Calu3 (cell line): ENCODE measurements at places on chromosomes 16 and 17. TPM values are rescaled to one million over a fixed set of nuclear protein-coding genes. Genes with fewer than 3 reads are reported as not detected.

DNA sequence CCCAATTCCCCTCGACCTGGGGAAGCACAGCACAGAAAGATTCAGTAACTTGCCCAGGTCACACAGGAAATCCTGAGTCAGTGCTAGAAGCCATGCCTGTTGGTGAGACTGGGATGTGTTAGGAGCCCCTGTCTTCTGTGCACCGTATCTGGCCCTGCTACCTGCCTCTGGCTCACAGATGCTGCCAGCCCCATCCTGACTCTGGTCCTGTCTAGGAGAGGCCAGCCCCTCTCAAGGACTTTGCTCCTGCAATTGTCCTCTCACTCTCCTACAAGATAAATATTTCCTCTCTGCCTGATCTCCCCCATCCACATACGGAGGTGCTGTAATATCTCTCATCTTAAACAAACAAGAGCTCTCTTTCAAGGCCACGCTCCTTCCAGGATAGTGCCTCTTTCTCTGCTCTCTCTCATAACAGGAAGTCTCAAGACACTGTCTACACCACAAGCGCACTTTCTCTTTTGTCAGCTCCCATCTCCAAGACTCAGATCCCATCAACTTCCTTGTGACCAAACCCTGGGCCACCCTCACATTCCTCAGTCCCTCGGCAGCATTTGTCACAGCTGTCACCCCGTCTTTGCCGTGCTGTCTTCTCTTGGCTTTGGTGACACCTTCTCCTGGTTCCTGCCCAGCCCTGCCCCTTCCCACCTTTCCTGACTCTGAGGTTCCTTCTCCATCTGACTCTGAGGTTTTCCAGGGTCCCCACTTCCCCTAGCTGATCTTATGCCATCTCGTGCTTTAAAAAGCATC, 1.9 kb downstream of the SLC13A2 start:
- H3K4me3 ChIP-seq = no peak overlapping the region
- peaks cover 14% of the 10 kb centered on the region for H3K4me1 ChIP-seq
- DNase-seq = no peak
- H3K27me3 ChIP-seq = peaks cover 62% of the 10 kb centered on the region

DNA sequence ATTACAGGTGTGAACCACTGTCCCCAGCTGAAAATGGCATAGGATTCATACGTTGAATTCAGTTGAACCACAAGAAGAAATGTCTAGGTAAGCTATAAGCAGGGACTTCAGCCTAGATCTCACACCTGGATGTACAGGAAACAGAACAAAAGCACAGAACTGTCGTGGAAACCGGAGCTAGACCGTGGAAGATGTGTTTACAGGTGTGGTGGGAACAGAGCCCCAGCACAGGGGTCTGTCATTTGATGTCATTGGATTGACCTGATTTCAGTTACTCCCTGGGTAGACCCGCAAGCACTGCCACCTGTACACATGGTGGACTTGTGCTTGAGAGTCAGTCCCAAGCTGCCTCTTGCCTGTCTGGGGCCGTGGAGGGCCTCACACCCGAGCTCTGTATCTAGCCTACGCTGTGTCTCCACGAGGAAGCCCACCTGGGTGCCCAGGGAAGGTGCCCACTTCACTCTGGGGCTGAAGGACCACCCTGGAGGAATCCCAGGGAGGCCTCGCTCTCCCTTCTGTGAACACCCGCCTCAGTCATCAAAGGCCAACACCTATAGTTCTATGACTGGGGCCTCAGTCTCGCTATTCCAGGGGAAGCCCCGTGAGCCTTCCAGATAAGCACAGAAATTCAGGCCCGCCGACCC, 32.2 kb upstream of the MLKL start:
- H3K27me3 ChIP-seq = no peaks in the 10 kb centered on the region
- H3K4me3 ChIP-seq = no peak overlapping the region
- no peak overlapping the region for H3K27ac ChIP-seq
- no peak for DNase-seq

- H3K4me3 ChIP-seq = no peak overlapping the region
- no peaks in the 10 kb centered on the region for H3K27me3 ChIP-seq
- DNase-seq = no peak
- H3K36me3 ChIP-seq = no peaks in the 10 kb centered on the region
These were observed 468.8 kb upstream of the KIF2B start for GRCh38 chr17:53353919-53354351.

GRCh38 chr16:79593074-79593531, 7.4 kb downstream of the MAF start:
- H3K27ac ChIP-seq = no peak overlapping the region
- DNase-seq = no peak
- H3K4me3 ChIP-seq = no peak overlapping the region
- peaks cover 54% of the 10 kb centered on the region for H3K27me3 ChIP-seq
- peaks cover 3% of the 10 kb centered on the region for H3K36me3 ChIP-seq

DNA sequence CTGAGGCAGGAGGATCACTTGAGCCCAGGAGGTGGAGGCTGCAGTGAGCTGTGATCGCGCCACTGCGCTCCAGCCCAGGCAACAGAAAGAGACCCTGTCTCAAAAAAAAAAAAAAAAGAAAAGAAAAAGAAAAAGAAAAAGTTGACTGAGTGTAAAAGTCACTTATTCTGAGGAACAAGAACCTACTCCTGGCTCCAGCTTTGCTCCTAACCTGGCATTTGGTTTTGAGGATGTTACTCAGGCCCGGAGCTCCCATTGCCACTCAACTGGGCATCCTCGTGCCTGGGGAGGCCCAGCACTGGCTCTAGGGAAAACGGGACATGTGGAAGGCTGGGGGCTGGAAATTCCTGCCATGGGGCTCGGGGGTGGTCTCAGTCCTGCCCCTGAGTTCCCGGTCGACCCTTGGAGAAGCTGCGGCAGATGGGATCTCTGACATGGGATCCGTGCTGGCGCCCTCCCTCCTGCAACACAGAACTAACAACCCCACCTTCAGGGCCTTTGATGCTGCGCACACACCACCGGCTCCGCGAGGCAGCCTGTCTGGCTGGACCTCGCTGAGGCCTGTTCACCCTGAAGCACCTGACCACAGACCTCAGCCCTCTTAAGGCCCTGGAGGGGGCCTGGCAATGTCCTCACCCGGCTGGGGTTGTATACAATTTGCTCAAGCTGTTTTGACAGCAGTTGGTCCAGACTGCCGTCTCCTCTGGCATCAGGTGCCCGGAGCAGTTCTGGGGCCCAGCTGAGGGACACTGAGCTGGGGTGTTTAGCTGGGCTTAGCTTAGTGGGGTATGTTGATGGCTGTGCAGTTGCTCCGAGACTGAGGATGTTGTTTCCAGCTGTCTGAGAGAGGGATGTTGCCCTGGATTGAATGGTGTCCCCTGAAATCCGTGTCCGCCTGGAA, 12.3 kb downstream of the CD7 start:
- H3K36me3 ChIP-seq = no peaks in the 10 kb centered on the region
- no peak overlapping the region for H3K27ac ChIP-seq
- no peak for DNase-seq
- no peak overlapping the region for H3K4me3 ChIP-seq

DNA sequence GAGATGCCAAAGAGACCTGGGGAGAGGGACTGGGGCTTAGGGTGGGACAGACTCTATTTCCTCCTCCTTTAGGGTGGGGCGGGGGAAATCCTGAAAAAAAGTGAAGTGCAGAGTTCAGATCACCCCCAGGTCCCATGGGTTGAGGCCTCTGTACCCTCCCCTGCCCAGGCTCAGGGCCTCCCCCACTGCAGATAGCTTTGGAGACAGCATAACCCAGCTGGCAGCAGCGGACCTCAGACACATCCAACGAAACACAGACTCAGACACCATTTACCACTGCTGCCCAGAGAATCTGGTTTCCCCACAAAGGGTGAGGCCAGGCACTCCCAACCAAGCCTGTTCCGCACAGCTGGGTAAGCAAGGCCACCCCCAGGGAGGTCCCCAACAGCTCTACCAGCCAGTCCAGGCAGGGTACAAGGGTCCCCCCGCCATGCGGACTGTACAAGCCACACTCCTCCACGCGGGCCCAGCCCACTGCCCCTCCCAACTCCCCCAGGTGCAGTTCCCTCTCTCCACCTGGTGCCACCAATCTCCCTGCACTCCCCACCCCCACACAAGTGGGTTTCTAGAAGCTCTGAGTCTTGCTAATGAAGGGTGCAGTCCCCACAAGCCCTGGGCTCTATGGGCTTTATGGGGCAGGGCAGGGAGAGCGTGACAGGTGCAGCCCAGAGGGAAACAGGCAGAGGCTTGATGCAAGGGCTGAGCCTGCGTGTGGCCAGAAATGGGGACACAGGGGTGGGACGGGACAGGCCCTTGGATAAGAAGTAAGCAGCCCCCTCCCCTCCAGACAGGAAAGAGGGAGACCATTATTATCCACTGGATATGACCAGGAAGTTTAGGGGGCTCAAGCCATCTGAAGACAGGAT, 8.9 kb downstream of the RHBDF2 start:
- peak overlapping the region; percentile 24 for H3K4me3 ChIP-seq
- peaks cover 18% of the 10 kb centered on the region for H3K4me1 ChIP-seq
- DNase-seq = no peak
- H3K27me3 ChIP-seq = no peaks in the 10 kb centered on the region
- H3K36me3 ChIP-seq = no peaks in the 10 kb centered on the region

GRCh38 chr16:88773812-88774291, 11.2 kb downstream of the PIEZO1 start:
- peaks cover 47% of the 10 kb centered on the region for H3K4me1 ChIP-seq
- peak; percentile 54 for DNase-seq
- H3K27me3 ChIP-seq = no peaks in the 10 kb centered on the region

DNA sequence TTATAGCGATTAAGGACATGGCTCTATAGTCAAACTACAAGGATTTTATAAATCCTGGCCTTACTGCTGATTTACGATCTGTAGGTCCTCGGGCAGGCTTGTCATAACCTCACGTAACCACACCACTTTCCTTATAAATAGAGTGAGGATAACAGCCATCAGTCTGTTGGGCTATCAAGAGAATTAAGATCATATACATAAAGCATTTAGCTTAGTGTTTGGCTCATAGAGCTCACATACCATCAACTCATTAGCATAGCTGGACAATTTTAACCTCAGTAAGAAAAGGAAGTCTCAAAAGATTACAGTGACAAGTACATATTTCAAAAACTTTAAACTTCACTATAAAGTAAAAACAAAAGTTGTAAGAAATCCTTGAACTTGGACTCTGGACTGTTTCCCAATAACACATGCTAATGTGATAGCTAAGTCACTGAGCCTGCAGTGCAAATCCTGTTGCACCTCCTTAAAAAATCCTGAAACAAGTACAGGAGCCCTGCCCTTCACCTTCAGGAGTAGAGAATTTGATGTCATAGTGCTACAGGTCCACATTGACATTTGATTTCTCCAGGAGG, 20.8 kb upstream of the CLEC3A start:
- no peaks in the 10 kb centered on the region for H3K36me3 ChIP-seq
- H3K4me3 ChIP-seq = no peak overlapping the region
- no peak for DNase-seq
- H3K4me1 ChIP-seq = no peaks in the 10 kb centered on the region

DNA sequence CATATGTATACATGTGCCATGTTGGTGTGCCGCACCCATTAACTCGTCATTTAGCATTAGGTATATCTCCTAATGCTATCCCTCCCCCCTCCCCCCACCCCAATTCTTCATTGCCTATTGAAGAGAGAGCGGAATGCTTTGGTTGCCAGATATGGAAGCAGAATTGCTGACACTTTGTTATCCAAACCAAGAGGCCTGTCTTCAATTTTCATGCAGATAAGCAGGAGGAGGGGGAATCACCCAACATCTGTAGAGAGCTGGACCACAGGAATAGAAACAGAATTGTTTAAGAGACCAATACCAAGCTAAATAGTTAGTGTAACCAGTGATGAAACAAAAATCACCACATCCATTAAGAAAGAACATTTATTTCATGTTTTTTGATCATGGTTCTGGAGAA, 7.1 kb downstream of the ASPA start:
- H3K4me1 ChIP-seq = no peaks in the 10 kb centered on the region
- H3K4me3 ChIP-seq = no peak overlapping the region
- H3K27me3 ChIP-seq = peaks cover 61% of the 10 kb centered on the region
- no peaks in the 10 kb centered on the region for H3K36me3 ChIP-seq
- H3K27ac ChIP-seq = no peak overlapping the region
- no peak for DNase-seq

GRCh38 chr16:29029168-29029994, 44.5 kb downstream of the LAT start:
- no peak overlapping the region for H3K27ac ChIP-seq
- H3K4me3 ChIP-seq = no peak overlapping the region
- no peaks in the 10 kb centered on the region for H3K36me3 ChIP-seq

- peaks cover 12% of the 10 kb centered on the region for H3K36me3 ChIP-seq
- H3K27ac ChIP-seq = no peak overlapping the region
- peaks cover 8% of the 10 kb centered on the region for H3K4me1 ChIP-seq
- H3K4me3 ChIP-seq = no peak overlapping the region
- H3K27me3 ChIP-seq = no peaks in the 10 kb centered on the region
These were observed 26.6 kb upstream of the C17orf107 start for GRCh38 chr17:4872786-4873185.

DNA sequence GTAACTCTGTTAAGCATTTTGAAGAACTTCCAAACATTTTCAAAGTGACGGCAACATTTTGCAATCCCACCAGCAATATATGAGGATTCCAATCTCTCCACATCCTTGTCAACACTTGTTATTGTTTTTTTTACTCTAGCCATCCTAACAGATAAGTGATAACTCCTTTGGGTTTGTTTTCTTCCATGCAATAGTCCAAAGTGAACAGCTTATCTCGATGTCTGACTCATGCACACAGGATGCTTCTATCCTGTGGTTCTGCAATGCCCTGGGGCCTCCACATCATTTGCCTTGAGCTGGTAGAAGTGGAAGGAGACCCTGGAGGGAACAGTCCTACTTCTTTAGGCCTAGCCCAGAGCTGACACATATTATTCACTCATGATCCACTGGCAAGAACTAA, 13.0 kb downstream of the TLE7 start:
- DNase-seq = no peak
- peaks cover 12% of the 10 kb centered on the region for H3K36me3 ChIP-seq
- H3K27ac ChIP-seq = no peak overlapping the region
- peaks cover 14% of the 10 kb centered on the region for H3K4me1 ChIP-seq
- H3K27me3 ChIP-seq = peaks cover 61% of the 10 kb centered on the region
- H3K4me3 ChIP-seq = no peak overlapping the region

- H3K4me3 ChIP-seq = peak within 1 kb of the TSS; percentile 62
- H3K27ac ChIP-seq = peak within 1 kb of the TSS; percentile 11
- peak; percentile 59 for DNase-seq
These were observed at the start of gene RASL10B for GRCh38 chr17:35731239-35731916. TSS of gene RASL10B (plus strand) at chr17:35731639. CDS start at chr17:35735185, 3,546 bp downstream.

GRCh38 chr17:1515640-1516387, 598 bp downstream of the INPP5K start:
- peak overlapping the region; percentile 74 for H3K4me3 ChIP-seq
- peaks cover 42% of the 10 kb centered on the region for H3K36me3 ChIP-seq
- no peaks in the 10 kb centered on the region for H3K27me3 ChIP-seq
- H3K27ac ChIP-seq = peak overlapping the region; percentile 56
- peak; percentile 52 for DNase-seq
- no peaks in the 10 kb centered on the region for H3K4me1 ChIP-seq

GRCh38 chr17:49198211-49198610, 12.2 kb downstream of the GNGT2 start:
- peaks cover under 1% of the 10 kb centered on the region for H3K36me3 ChIP-seq
- H3K4me3 ChIP-seq = no peak overlapping the region
- DNase-seq = no peak
- H3K4me1 ChIP-seq = peaks cover 6% of the 10 kb centered on the region
- peaks cover 35% of the 10 kb centered on the region for H3K27me3 ChIP-seq

- peaks cover 8% of the 10 kb centered on the region for H3K36me3 ChIP-seq
- no peaks in the 10 kb centered on the region for H3K27me3 ChIP-seq
- peaks cover 56% of the 10 kb centered on the region for H3K4me1 ChIP-seq
- peak; percentile 86 for DNase-seq
These were observed 14.1 kb downstream of the RMI2 start for GRCh38 chr16:11359370-11359769.

The TBX4 gene
- total RNA-seq = not detected in 2 replicates

The KRT28 gene
- not detected in 2 replicates for total RNA-seq

The ABCA9 gene
- total RNA-seq = not detected in 2 replicates

The KRT17 gene
- 472 and 593 TPM in 2 replicates for total RNA-seq

The SEC14L5 gene
- 0.52 and 0.54 TPM in 2 replicates for total RNA-seq

The KCNG4 gene
- total RNA-seq = not detected in 2 replicates

The RNF222 gene
- total RNA-seq = not detected in 2 replicates

The TMED6 gene
- total RNA-seq = 1.4 and 1.7 TPM in 2 replicates

The TBC1D3E gene
- 0.37 TPM in 1 of 2 replicates, not detected in the other for total RNA-seq
